ENCODE measurements at places on chromosomes 5 and 9. TPM values are rescaled to one million over a fixed set of nuclear protein-coding genes. Genes with fewer than 3 reads are reported as not detected.

The LCN12 gene
- total RNA-seq: 7.0 TPM

The SPATA31D4 gene
- total RNA-seq: not detected

The WNK2 gene
- 174 TPM for total RNA-seq

The IFNA7 gene
- not detected for total RNA-seq

The GPR151 gene
- not detected for total RNA-seq

The KCNT1 gene
- 0.24 TPM for total RNA-seq

The ANKRD20A1 gene
- total RNA-seq: 1.8 TPM

The TMEM174 gene
- not detected for total RNA-seq

The ANXA2R gene
- total RNA-seq: 1.9 TPM

The ZDHHC11B gene
- total RNA-seq: 32.5 TPM

The FBXW5 gene
- 130 TPM for total RNA-seq

The IFNB1 gene
- not detected for total RNA-seq
